ENCODE measurements at places on chromosomes 1 and 21.

GRCh38 chr1:176220100-176220689 is 13.1 kb upstream of the COP1 start:
- no peak for DNase-seq

GRCh38 chr1:187009320-187009719 is 180.6 kb downstream of the PLA2G4A start:
- no peak for DNase-seq

GRCh38 chr1:207820568-207821463 is 69.0 kb downstream of the CD46 start:
- DNase-seq: no peak

DNA sequence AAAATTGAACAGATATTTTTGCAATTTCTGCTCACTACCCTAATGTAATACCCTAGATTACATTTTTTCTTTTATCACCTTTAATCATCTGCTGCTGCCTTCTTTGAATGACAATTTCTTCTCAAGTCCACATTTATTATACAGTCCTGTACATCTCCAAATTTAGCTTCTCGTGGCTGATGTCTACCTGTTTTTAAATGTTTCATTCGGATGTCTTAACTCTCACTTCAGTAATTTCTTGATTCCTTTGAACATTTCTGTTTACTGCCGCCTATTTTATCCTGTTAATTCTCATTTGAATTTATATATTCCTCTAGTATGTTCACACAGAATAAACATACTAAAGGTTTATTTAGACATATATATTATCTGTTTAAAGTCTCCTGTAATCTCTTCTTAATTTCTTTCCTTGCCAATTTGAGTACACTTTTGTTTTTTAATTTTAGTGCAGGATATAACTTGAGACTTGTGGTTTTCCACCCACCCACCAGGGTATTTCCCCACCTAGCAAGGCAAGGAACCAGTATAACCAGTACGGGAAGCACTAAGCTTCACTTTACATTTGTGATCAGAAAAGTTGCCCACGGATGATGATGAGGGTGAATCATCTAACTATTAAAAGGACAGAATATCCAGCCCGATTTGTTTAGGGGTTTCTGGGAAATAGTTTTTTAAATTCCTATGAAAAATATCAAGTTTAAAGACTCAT is 12.7 kb downstream of the INSL5 start:
- DNase-seq: peak; percentile 28

DNA sequence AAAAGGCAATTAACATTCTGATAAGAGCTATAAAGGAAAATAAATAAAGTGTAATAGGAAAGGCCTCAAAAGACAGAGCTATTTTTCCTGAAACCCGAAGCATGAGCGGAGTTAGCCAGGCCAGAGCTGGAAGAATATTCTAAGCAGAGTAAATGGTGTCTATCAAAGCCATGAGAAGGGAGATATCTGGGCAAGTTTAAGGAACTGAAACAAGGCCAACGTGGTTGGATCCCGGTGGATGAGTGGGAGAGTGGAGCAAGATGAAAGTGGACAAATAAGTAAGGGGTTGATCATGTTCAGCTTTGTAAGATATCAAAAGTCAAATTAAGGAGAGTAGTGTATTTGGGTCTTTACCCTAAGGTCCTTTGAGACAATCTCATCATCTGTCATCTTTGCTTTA is 234.0 kb downstream of the TM2D1 start:
- no peak for DNase-seq

All from stimulated activated CD4-positive, alpha-beta T cell treated with anti-CD3 and anti-CD28 coated beads, Interleukin-12 subunit alpha, Interleukin-12 subunit beta, amount 100 ng/mL, for 24 hours (primary cell).